NCI-H510A treated with DMSO at 0.1 percent for 48 hours (cell line): ENCODE measurements at places on chromosomes 2 and 18.

DNA sequence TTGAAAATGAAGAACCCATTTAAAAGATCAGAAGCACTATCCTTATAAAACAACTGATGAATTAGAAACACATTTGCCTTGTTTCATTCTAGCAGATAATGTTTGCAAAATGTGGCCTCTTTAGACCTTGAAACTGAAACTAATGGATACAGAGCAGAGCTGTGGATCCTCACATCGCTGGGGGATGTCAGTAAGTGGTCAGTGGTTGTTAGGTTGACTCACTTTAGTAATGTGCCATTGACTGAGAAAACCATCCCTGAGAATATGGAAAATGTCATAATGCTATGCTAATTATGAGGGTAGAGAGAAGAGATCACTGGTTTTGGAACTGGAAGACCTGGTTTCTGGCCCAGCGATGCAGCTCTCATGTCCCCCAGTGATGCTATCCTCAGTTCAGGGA lies 176.7 kb downstream of the MYO1B start:
- no peak for DNase-seq

DNA sequence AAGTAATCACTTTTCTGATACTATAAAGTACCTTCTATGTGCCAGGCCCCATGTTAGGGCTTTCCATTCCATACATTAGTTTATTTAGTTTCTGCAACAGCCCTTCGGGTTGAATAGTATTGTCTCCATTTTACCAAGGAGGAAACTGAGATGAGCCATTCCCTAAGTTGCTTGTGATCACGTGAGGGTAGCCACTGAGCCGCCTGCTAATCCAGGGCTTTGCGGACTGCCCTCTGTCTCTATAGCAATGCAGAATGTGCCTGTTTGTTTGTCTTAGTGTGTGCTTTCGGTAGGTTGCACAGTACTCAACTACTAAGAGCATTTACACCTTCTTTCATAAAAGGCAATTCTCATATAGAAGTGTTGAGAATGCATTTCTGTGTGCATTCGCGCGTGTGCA lies 5.0 kb downstream of the EMILIN2 start:
- DNase-seq: no peak

DNA sequence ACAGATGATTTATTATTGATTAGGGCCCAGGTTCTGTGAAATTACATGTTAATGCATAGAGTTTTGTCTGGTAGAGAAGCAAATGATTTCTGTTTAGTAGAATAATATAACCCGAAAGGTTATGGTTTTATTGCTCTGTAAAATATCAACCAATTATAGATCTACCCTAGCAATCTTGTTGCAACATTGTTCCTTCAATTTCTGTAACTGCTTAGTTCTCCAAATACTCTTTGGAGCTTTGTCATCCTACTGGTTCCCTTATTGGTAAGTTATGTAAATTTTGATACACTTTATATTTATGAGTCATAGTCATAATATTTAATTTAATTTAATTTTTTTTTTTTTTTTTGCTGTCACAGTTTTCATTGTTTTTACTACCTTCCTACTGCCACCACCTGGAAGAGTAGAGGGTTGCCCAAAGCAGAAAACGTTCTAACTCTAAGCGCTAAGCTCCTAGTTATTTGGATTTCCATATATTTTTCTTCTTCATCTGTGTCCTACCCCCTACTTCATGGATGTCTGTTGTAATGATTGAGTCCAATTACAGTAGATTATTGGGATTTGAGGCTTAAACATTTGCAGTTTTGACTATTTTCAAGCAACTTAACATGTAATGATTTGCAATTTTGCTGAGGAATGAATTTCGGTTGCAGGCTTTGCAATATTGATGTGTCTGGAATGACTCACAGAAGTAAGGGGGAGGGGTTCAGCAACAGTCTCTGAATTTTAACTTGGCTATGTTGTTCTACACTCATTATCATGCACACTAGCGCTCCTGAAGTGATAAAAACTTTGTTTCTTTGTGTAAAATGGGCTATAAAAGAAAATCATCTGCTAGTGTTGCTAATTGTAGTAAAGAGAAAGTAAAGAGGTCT lies 51.1 kb downstream of the NABP1 start:
- DNase-seq: no peak

GRCh38 chr2:9763356-9764152 lies 79.7 kb upstream of the TAF1B start:
- DNase-seq: no peak

- no peak for DNase-seq
Observed at GRCh38 chr18:45538444-45538843, 76.8 kb upstream of the SLC14A2 start.

- no peak for DNase-seq
Observed at GRCh38 chr18:48316177-48316576, 93.0 kb downstream of the ZBTB7C start.

- no peak for DNase-seq
Observed at GRCh38 chr2:151437630-151438029, 27.9 kb downstream of the RIF1 start.

DNA sequence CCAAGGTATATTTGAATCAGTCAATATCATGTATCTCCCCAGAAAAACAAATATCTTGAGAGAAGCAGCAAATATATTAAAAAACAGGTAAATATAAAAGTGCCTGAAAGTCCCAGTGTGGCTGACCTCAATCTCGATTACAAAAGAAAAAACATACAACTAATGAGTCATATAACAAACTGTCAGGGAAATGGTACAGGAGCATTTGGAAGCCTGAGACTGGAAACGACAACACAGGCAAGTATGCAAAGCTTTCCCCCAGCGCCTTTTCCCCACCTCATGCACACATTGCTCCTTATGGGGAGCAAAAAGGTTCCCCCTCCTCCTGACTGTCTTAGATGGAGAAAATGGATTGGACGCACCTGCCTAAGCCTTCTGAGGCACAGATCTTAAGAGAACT lies 230.7 kb downstream of the TMX3 start:
- DNase-seq: no peak

- DNase-seq: no peak
Observed at GRCh38 chr18:3578621-3579020, 128.6 kb downstream of the TGIF1 start.
